ENCODE measurements at places on chromosomes 16 and 17.

DNA sequence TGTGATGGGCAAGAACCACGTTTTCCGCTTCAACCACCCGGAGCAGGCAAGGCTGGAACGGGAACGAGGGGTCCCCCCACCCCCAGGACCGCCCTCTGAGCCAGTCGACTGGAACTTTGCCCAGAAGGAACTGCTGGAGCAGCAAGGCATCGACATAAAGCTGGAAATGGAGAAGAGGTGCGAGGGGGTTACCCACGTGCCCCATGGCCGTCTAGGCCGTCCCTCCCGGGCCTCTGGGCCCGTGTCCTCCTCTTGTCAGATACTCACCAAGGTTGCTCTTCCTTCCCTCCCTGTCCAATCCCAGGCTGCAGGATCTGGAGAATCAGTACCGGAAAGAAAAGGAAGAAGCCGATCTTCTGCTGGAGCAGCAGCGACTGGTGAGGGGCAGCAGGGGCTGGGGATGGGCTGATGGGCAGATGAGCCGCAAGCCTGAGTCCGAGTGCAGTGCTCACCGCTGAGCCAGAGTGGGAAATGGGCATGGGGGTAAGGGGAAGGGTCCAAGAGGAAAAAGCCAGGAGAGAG, 14.7 kb downstream of the SLC52A1 start:
- DNase-seq = no peak

- no peak for DNase-seq
Measured at GRCh38 chr17:43722870-43723665, 35.5 kb downstream of the SOST start.

- no peak for DNase-seq
Measured at GRCh38 chr16:85306071-85306792, 194.0 kb upstream of the CIBAR2 start.

GRCh38 chr16:61814726-61815347, 221.4 kb downstream of the CDH8 start:
- DNase-seq = no peak

- no peak for DNase-seq
Measured at GRCh38 chr17:81993729-81994592, 16.5 kb downstream of the ASPSCR1 start.

DNA sequence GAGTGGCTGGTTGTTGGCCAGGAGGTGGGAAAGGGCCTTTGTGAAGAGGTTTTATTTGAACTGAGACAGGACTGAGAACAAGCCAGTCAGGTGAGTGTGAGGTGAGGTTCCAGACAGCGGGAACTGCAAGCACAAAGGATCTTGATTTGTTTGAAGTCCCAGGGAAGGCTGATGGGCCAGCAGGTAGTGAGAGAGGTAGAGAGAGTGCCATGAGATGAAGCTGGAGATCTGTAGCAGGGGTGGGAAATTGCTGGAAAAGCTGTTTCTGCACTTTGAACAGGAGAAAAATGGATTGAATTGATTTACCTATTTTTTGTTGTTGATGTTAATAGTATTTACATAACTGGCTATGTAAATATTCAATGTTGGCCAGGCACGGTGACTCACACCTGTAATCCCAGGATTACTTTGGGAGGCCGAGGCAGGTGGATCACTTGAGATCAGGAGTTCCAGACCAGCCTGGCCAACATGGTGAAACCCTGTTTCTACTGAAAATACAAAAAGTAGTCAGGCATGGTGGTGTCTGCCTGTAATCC, 7.7 kb upstream of the DCTPP1 start:
- DNase-seq = no peak

DNA sequence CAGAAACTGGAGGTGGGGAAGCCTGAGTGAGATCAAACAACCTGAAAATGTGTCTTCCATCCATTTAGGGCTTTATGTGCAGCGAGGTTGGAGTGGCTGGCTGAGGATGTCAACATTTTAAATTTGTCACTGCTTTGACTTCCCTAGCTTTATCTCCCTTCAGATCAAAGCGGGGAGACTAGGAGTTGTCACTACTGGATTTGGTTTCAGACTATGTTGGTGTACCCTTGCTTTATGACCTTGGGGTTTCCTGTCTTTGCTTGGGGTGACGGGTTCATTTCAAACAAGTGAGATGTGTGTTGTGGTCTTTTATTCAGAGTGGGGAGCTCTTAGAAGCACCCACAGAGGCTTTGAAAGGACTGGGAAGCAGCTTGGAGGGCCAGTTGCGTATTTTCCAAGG, 25.6 kb downstream of the MSI2 start:
- DNase-seq = no peak

DNA sequence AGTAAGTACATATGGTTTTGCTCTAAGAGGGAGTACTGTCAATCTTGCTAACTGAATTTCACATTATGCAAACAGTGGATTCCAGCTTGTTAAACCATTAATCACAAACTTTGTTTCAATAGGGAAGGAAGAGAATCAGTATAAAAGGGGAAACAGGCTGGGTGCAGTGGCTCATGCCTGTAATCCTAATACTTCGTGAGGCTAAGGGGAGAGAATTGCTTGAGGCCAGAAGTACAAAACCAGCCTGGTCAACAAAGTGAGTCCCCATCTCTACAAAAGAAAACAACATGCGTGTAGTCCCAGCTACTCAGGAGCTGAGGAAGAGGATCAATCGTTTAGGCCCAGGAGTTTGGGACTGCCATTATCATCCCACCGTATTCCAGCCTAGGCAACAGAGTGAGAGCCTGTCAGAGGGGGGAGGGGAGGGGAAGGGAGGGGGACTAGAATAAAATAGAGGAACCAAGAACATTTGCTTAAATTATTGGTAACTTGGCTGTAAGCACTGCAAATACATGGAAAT, 65.7 kb downstream of the FBXL20 start:
- no peak for DNase-seq

GRCh38 chr17:48567646-48568354, 10.3 kb downstream of the HOXB4 start:
- no peak for DNase-seq

DNA sequence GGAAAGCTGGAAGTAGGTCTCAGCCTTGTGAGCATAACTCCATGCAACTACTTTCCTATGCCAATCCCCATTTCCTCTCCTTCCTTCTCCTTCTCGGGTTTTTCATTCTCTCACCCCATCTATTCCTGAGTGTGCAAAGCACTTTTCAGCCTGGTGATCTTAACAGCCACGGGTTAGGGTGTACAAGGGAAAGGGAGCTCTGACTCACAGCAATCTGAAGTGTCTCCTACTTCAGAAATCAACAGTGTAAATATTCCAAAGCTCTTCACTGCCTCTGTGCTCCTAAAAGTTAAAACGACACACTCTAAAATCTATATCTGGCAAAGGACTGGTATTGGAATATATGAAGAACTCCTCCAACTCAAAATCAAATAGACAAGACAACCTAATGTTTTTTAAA, 268.0 kb upstream of the IRX3 start:
- no peak for DNase-seq

DNA sequence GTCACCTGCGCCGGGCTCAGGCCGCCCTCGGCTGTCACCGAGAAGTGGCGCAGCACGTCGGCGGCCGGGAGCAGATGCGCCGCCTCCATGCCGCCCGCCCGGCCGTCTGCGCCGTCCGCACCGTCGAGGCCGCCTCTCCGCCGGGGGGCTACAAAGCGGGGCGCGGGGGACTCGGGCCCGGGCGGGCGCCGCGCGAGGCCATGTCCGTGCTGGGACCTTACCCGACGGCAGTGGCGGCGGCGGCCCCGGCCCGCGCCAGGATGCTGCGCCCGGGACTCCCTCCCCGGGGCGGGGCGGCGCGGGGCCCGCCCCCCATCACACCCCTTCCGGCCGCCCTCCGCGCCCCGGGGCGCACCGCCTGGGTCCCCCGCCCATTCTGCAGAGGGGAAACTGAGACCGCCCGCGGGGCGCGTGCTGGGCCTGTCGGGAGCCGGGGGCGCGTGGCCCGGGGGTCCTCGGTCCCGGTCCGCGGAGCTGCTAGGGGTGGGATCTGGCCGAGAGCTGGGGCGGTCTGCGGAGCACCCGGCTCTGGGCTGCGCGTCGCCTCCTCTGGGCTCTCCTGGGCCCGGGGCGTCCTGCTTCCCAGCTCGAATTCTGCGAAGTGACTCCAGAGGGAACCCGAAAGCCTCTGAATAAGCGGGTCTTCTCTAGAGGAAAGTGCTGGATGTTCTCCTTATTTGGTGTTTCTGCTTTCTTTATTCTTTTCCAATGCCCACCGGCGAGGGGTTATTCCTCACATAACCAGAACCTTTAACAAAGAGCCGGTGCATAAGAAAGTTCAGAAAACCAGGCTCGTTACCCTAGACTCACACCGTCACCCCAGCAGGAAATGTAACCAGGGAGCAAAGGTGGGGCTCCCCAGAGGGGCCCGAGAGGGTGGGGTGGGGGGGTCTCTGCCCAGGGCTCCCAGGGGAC, at the start of gene ATP2A3:
ATP2A3 (minus strand) TSS at position 235 of the 915 bp plus-strand sequence; CDS start at position 89, 146 bp downstream.
- no peak for DNase-seq

DNA sequence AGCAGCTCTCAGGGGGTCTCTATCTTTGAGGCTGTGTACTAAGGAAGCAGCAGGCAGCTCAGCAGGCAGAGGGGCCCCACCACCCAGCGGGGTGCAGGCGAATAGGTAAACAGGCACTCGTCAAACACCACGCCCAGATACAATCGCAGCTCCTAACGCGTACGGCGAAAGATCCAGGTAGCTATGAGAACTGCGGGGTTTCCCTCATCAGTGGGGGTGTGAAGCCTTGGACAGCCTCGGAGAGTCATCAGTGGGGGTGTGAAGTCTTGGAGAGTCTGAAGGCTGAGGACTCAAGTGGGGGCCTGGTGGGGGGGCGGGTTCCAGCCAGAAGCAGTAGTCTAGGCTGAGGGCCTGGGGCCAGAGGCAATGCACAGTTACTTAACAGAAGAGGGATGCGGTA, 69.0 kb downstream of the RTN4RL1 start:
- no peak for DNase-seq

DNA sequence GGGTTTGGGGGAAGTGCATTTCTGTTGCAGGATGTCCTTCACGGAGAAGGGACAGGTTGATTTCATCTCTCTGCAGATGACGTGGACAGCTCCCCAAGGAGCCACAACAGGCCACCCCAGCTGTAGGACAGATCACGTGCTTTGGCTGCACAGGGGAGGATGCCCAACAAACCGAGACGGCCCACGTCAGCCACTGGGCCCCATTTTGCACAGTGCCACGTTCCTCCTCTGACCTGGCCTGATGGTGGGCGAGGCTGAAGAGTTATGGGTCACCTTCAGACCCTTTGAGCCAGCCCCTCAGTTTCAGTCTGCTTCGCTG, 9.0 kb upstream of the RHBDL3 start:
- DNase-seq = peak; percentile 82

DNA sequence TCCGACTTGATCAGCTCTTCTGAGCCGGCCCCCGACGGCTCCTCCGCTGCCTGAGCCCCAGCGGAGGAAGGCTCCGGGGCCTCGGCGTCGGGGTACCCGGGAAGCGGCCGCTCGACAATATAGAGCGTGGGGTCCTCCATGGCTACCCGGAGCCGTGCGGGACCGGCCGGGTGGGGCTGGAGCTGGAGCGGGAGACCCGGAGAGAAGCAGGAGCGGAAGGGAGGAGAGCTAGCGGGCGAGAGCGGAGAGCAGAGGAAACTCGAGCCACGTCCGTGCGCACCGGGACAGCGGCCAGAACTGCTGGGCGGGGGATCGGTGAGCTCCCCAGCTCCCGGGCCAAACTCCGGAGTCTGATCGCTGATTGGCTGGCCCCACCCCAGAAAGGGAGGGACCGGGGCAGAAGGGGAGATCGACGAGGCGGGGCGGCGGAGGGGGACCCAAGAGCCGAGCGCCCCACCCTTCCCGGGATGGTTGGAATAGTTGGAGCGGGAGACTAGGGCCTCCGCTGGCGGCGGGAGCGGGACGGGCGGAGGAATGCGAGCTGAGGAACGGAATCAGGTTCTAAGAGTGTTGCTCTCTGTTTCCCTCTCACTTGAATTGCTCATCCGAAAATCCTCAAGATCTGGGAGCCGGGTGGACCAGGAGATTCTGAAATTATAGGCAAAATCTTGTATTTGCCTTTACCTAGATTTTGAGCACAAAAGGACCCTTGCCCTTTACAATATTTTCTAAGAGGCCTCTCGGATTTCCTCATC, at the start of gene CAVIN1:
CAVIN1 (minus strand) TSS at position 299 of the 755 bp plus-strand sequence; CDS start at position 140, 159 bp downstream.
- DNase-seq = no peak

DNA sequence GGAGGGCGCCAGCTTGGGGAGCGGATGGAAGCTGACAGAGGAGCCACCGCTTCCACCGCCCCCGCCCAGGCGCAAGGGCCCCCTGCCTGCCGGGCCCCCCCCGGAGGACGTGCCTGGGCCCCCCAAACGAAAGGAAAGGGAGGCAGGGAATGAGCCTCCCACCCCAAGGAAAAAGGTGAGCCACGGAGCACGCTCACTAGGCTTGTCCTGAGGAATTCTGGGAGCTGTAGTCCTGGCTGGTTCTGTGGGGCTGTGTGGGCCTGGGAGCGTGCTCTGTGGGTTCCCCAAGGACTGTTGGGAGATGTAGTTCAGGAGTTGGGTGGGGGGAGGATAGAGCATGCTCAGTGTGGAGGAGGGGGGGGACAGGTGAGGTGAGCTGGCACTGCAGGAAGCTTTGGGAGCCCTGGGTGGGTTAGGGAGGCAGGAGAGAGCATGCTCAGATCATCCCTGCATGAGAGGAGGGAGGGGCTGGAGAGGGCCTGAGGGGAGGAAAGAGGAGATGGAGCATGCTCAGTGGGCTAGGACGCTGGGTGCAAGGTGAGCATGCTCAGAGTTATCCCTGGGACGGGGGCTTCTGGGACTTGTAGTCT, 4.5 kb downstream of the FBXL19 start:
- DNase-seq = peak; percentile 71

DNA sequence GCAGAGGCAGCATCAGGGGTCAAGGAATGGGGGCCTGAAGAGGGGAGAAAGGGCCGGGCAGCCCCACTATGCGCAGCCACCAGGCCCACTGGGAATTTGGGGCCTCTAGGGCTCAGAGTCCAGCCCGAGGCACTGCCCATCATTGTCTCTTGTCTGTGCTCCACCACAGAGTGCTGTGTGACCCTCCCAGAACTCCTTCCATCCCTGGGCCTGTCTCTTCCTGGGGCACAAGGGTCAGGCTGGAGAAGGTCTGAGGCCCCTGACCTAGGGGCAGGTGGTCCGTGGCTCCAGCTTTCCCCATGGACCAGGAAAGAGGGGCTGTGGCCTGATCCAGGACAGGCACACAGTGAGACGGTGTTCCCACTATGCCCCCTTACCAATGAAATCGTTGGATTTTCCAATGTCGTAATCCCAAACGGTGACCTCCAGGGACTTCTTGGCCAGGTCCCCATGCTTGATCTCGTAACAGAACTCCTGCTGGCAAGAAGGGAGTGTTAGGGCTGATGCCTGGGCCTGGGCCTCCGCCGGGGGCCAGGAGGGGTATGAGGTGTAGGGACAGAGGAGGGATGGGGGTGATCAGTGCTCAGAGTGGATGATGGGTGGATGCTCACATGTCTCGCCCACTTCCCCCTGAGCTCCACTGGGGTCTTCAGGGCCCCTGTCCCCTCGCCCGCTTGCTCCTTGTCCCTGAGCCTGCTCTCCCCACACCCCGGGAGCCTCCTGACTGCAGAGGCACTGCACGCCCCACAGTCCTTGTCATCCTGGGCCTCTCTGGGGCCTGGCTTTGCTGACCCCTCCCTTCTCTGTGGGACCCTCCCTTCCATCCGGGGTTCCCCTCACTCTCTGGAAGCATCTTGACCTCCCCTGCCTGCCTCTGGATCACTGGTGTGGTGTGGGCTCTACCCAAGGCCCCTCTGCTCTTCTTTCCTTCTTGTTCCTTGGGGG, 10.7 kb downstream of the SCGB1C2 start:
- no peak for DNase-seq

All from NCI-H524 treated with DMSO at 0.1 percent for 48 hours (cell line).